Activated T-helper 2 cell treated with anti-CD3 and anti-CD28 coated beads, Interferon-gamma antibody, Interleukin-2, Interleukin-4, amounts not matched to agents 10 μg/mL and 5 μg/mL and 100 μg/mL, durations not matched to agents 14 hours and 24 hours and 36 hours (primary cell): ENCODE measurements at places on chromosomes 2 and 18. TPM values are rescaled to one million over a fixed set of nuclear protein-coding genes. Genes with fewer than 3 reads are reported as not detected.

DNA sequence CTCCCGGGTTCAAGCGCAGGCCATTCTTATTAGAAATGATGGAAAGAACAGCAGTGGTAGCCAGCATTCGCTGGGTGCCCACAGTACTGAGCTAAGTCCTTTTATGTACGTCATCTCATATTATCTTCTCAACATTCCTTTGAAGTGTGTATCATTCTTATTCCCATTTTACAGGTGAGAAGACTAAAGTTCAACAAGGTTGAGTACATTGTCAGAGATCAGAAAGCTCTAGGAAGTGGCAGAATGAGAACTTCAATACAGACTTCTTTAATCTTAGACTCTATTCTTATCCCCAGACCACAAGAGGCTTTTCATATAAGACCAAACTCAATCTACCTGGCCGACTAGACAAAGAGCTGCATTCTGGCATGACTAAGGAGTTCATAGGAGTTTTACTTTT, 86.7 kb downstream of the NPAS2 start:
- DNase-seq: no peak

- DNase-seq: no peak
Observed at GRCh38 chr18:79339094-79339908, 56.4 kb upstream of the NFATC1 start.

- DNase-seq: no peak
Observed at GRCh38 chr2:64643838-64644457, 9.8 kb downstream of the SERTAD2 start.

DNA sequence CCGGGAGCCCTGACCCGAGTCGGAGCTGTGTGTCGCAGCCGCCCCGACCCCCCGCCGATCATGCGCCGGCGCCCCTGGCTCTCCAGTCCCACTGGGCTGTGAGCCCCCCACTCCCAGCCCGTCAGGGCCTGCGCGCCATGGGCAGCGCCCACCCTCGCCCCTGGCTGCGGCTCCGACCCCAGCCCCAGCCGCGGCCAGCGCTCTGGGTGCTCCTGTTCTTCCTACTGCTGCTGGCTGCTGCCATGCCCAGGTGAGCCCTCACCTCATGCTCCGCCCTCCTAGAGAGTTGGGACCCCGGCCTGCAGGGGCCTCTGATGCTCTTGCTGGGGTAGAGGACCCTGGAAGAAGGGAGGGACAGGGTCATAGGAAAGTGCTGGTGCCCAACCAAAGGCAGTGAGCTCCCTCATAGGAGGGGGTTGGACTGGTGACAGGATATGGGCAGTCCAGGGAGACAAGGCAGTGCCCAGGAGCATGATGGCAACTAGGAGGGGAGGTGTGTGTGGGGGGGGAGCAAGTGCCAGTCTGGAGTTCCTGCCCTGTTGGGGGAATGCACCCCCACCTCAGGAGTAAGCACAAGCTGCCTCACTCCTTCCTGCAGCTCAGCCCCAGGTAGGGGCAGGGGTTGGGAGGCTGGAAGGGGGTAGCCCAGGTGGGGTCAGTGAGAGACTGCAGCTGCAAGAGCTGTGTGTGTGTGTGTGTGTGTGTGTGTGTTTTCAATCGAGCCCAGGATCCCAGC, 375 bp downstream of the WNT10A start:
- no peak for DNase-seq

DNA sequence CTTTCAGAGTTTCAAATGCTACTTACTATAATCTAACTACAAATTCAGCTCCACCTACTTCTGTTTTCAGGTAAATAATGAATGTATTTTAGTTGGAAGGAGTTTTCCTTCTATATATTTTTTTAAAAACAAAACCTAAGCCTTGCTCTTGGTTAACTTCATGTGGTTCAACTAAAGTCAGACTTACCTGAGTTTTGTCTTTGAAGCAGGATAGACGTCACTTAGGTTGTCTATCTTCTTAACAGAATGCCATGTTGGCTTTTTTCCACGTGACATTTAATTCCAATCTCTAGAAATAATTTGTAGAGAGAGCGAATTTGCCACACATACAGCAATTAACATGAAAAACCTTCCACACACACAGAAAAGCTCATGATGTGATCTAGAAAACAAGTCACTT, 43.9 kb upstream of the CYTIP start:
- no peak for DNase-seq

- no peak for DNase-seq
Observed at GRCh38 chr2:180324182-180324581, 317.1 kb upstream of the CWC22 start.

- DNase-seq: no peak
Observed at GRCh38 chr18:77055429-77056300, 76.9 kb downstream of the MBP start.

DNA sequence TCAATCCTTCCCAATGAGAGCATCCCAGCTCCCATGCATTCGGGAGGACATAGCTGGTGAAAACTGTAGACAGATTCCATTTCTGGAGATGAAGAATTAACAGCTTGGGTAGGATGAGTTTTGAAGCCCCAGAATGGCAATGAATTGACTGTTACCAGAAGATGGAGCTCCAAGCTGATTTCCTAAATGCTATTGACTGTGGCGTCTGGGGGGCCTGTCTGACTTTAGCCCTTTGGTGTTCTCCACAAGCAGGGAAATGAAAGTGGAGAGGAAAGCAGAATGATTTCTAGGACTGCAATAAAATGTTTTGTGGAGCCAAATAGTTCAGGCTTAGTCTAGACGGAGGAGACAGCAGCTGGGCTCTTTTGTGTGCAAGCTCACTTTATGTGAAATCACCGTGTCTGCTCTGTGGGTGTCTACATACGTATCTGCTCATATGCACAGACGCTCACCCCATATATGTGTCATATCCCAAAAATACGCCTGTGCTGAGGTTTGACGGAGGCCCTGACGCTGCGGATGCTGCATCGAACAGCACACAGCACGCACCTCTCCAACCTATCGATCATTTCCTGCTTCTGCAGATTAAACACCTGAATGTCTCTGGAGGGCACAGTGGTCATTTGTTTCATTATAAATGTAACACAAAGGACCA, 166.4 kb upstream of the PXDN start:
- DNase-seq: no peak

GRCh38 chr2:195408196-195408595, 248.8 kb upstream of the SLC39A10 start:
- no peak for DNase-seq

GRCh38 chr2:7759898-7760297, 842.7 kb downstream of the RNF144A start:
- DNase-seq: no peak

DNA sequence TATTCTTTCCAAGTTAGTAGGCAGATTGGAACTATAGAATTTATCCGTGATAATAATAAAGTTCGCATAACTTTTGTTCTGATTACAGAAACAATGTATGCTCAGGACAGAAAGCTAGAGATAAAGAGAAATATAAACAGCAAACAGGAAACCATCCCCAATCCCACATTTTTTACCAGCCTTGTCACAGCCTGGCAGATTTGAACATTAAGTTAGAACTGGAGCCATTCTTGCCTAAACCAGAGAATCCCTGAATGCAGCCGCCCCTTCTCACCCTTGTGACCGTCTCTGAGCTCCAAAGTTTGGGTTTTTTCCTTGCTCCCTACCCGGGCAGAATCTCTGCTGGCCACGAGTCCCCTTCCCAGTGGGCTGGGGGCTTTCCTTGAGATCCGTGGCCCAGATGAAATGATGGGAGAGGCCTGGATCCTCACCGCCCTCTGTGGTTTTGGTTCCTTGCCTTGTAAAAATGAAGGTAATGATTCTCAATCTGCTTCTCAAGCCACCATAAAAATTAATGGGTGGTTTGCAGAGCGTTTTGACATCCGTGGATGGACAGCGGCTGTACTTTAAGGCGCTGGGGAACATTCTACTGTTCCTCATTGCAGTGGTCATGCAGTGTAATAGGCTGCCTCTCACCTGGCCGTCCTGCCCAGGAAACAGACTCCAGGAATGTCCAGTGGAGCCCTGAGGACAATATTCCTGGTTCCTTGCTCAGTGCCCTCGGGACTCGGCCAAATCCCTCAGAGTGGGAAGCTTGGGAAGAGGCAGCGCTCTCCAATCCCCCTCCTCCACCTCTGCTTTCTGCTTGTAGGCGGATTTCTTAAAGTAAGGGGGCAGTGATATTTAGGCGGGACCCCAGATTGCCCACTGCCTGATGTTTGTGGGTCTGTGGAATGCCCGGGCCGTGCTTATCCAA, 1.6 kb downstream of the SH3BP4 start:
- DNase-seq: no peak

GRCh38 chr18:40179729-40180461, 1775.1 kb upstream of the PIK3C3 start:
- no peak for DNase-seq

GRCh38 chr2:48600917-48601316, 16.7 kb upstream of the GTF2A1L start:
- DNase-seq: no peak

GRCh38 chr2:19363474-19363778, 5.0 kb upstream of the OSR1 start:
- DNase-seq: no peak

- DNase-seq: no peak
Observed at GRCh38 chr18:74351354-74351753, 35.7 kb downstream of the C18orf63 start.

DNA sequence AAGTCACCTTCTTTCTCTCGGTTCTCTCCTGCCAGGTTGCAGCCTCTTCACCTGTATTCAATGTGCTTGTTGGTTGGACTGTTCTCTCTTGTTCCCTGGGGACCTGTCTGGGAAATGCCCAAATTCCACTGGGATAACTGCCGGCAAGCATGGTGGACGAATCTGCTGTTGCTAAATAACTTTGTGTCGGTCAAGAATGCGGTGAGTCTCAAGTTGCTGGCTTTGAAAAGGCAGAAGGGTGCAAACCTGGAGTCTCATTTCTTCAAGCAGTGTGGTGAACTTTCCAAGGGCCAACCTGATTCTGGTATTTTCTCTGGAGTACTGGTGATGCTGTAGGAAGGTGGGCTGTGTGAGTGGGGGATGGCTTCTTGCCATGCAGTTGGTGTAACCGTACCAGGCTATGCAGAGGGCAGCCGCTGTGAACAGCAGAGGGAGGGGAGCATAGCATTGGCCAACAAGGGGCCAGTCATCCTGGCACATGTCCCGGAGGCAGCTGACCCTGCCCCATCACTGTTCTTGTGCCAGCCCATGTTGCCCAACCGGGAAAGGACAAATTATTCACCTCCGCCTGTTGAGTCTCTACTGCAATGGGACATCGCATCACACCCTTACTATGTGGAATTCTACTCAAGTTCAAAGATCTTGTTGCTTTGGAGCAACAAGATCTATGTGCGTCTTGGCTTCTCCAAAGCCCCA, 88.1 kb upstream of the SEC11C start:
- DNase-seq: no peak

DNA sequence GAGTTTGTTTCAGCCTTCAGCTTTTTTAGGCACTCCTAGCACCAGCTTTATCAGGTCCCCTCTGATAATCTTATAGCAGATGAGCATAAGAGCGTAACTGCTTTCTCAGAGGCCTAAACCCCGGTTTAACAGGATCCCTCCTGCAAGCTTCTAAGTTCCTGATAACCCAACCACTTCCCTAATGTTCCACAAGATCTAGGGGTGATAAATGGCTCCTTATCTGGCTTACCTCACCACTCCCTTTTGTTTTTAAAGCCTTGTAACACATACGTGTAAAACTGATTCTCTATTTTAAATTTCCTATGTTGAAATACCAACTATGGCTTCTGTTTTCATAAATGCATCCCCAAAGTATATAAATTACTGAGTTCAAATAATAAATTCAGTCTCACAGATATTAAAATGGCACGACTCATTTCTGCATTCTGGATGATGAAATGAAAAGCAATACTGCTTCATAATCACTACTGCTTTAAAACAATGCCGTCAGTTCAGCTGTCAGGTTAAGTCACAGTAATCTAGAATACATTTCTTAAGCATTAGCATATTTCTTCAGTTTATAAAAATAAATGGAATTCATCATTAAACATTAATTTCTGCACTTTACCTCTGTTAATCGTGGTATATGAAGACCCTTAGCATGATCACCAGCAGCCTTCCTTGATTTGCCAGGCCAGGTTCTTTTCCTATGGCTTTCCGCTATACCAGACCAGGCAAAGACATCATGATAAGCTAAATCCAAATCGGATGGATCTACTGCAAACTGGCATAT, 126.3 kb downstream of the C2orf74 start:
- no peak for DNase-seq

- DNase-seq: no peak
Observed at GRCh38 chr2:136482966-136483365, 282.4 kb upstream of the THSD7B start.

DNA sequence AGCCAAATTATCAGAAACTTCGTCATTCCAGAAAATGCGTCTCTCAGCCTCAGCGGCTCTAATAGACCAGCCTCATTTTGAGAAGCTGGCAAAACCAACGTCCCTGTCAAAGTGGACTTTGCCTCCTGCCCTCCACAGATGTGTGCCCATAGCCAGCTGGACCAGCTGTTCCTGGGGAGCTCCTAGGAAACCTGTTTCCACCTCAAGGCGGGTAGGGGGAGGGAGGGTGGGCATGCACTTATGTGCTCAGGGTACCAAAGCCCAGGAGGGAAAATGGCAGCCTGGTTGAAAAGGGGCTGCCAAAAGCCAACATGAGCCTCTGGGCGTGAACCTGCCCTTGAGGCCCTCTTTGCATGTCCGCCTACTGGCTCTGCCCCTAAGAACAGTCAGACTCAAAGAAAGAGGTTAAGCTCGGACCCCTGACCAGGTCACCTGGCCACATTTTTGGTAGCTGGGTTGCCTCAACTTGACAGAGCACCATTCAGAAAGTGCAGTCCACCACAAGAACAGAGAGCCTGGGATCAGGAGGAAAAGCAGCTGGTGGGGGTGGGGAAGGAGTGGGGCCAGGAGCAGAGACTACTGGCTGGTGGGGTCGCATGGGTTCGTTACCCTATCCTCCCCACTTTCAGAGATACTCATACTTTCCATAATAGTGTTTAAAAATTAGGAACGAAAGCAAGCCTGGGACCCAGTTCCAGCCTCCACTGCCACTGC, 3.5 kb downstream of the PER2 start:
- no peak for DNase-seq

GRCh38 chr2:67993329-67993728, 69.5 kb downstream of the C1D start:
- DNase-seq: no peak

GRCh38 chr18:79617511-79618500, 61.8 kb upstream of the CTDP1 start:
- no peak for DNase-seq

DNA sequence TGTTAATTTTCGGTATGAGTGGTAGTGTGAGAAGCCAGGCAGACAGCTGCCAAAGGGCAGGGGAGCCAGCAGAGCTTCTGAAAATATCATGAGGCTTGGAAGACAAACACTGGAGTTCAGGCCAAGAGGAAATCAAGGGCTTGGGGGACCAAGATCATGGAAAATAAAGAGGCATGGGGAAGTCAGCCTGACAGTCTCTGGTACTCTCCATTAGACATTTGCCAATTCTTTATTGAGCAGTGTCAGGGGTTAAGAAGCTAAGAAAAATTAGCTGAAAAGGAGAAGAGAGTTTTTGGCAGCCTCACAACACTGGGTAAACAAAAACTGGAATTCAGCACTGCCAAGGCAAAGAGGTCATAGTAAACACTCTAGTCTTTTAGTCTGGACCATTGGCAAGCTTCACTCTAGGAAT, 612.7 kb downstream of the EPHA4 start:
- DNase-seq: no peak

SIX2 gene
- not detected in 2 replicates for total RNA-seq

UGT1A6 gene
- not detected in 2 replicates for total RNA-seq

MYO5B gene
- not detected in 2 replicates for total RNA-seq

SIGLEC15 gene
- total RNA-seq: not detected in 2 replicates

CCDC68 gene
- total RNA-seq: not detected in 2 replicates

ZNF892 gene
- total RNA-seq: 4.7 and 4.8 TPM in 2 replicates
